Stromal cell of bone marrow (primary cell): ENCODE measurements at places on chromosomes 1 and 21.

DNA sequence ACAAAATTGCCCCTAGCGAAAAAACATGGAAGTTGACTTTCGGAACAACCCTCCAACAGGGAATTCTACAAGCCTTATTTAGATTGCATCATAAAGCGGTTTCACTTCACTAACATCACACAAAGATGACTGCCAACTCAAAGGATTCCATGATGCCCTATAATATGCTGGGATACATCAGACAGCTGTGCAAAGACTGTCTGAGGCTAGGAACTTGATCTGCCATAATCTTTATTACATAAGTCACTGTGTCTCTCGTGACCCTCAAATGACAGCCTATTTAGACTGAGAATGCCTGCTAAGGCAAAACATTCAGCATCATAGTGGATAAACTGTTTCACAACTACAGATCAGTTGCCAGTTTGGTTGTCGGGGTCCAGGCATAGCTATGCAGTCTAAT, 23.8 kb downstream of the FH start:
- DNase-seq: no peak

- peak; percentile 71 for DNase-seq
Observed at GRCh38 chr1:37509181-37509580, 5.4 kb downstream of the MEAF6 start.

DNA sequence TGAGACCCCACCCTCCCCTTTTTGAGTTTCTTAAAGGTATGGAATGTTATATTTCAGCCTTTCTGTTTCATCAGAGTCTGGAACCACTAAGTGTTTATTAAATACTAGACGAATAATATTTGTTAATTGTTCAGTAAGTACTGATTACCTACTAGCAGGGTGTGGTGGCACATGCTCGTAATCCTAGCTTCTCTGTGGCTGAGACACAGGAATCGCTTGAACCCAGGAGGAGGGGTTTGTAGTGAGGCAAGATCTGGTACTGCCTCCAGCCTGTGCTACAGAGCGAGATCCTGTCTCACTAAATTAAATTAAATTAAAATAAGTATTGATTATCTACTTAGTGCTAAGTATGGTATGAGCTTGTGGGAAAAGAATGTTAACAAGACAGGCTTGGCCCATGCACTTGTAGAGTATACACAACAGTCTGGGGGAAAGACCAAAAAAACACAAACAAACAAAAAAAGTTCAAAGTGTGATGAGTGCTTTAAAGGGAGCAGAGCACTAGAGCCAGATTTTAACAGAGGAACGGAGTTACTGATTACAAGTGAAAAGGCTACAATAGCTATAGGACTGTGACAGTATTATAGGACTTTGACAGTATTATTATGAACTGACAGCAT, 2.4 kb downstream of the CEPT1 start:
- DNase-seq: no peak

- peak; percentile 9 for DNase-seq
Observed at GRCh38 chr21:30257773-30258172, 25.0 kb downstream of the KRTAP24-1 start.

DNA sequence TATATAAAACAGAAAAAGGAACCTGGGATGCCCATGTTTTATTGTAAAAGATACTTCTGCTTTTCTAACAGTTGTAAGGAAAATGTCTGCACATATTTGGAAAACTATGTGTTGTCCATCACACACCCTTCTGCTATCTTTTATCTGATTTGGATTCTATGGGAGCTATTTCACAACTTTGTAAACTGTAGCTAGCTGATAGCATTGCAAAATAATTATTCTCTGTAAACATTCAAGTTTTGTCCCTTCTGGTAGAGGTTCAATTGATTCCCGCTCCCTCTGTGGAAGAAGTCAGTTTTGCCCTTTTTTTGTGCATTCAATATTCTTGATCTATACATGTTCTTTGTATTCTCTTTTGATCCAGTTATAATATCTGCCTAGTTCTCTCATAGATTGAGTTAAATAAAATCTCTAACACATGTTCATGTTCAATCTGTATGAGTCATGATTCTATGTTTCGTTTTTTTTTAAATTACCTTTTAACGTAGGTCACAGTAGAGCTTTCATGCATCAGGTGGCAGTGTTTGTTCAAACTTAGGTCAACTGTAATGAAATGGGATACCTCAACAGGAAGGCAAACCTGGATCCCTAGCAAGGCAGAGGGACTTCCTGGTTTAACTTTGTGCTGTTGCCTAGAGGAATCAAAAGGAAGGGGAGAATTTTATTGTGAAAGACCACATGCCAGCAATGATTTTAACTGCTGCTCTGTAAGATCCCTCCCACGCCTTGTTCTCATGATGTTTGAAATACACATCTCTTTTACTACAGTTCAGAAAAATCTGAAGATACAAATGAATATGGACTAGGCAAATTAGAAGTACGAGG, 26.0 kb upstream of the BCL9 start:
- no peak for DNase-seq

- DNase-seq: peak; percentile 98
Observed at GRCh38 chr21:33976082-33977016, 60.7 kb upstream of the ATP5PO start.

DNA sequence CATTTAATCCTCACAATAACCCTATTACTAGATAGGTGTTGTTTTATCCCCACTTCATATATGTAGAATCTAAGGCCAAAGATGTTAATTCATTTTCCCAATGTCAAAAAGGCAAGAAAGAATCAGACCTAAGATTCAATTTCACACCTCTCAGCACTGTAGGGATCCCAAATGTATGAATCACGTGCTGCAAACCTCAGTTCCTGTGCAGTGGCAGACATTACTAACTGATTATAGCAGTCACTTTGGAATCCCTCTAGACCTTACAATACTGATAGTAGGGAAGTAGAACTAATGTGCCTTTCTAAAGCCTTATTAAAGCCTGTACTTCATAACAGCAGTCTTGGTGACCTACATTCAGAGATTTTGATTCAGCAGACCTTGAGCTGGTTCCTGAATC, 2.3 kb downstream of the C1orf87 start:
- no peak for DNase-seq

GRCh38 chr1:110198746-110199145, 11.4 kb upstream of the KCNC4 start:
- DNase-seq: no peak

- DNase-seq: no peak
Observed at GRCh38 chr1:38815903-38816627, 43.5 kb downstream of the RRAGC start.

DNA sequence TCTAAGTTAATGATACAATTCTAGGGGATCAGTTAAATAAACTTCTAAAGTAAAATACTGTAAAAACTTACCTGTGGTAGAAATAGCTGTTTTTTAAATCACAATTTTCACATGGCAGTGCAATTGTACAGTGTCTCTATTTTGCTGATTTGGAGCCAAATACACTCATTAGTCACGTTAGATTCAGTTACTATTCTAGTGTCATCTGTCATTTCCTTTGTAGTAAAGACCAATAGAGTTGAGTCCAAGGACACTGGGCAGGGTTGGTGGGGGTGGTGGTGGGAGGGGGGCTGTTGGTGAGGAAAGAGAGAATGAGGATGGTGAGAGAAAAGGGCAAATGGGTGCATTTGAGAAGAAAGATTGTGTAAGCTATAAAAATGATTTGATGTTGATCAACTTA, 33.6 kb downstream of the CD55 start:
- DNase-seq: no peak

DNA sequence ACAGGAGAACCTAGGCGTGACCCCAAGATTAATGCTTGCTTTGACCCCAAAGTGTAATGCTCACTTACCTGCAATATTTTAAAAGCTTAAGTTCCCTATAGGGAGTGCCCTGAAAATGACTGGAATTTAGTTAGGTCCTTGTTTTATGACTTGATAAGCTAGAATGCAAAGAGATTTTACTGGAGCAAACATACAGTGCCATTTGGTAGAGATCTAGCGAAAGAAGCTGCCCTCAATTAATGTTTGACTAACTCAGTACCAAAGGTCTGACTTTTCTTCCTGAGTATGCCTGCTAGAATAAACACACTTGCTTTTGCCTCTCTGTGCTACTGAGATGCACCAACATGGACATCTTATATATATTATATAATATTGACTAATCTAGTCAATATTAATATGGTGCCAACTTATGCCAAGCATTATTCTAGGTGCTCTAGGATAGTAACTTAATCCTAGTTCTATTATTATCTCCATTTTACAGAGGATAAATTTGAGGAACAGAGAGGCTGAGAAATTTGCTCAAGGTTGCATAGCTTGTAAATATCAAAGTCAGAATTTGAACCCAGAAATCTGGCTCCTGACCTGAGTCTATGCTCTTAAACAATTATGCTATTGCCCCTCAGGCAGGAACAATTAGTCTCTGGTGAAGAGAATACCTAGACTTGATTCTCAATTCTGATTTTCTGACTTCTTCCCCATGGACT, 18.2 kb downstream of the S100A10 start:
- no peak for DNase-seq

DNA sequence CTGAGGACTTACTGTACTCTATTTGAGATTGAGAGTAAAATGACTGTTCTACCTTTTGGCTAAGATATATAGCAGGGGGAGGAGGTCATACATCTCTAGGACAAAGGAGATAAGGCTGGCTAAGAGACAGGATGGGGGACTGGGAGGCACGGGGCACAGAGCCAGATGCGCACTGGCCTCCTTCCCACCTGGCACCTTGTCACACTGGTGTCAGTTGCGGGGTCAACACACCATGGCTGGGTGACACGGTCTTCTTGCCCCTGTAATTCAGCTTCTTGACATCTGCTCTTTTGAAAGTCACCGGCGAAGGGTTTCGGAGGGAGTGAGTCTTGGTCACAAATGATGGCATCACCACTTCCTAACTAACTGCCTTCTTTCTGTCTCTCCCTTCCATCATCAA, 177.3 kb downstream of the ZSCAN20 start:
- no peak for DNase-seq

DNA sequence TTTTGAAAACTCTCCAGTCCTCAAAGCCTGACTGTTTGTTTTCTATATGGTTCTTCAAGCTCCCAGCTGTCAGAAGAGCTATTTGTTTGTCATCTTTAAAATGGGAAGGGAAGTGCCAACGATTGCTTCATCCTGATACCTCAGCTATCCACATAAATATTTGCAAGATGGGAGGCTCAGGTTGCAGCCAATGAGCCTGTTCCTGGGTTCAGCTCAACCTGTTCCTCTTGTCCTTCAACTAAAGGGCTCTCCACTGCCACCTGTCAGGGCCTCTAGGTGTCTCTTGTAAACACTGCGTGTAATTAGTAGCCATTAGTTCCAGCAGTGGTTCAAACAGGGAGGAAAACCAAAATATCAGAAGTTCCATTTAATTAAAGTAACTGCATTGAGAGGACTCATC, 445.1 kb downstream of the AJAP1 start:
- no peak for DNase-seq

DNA sequence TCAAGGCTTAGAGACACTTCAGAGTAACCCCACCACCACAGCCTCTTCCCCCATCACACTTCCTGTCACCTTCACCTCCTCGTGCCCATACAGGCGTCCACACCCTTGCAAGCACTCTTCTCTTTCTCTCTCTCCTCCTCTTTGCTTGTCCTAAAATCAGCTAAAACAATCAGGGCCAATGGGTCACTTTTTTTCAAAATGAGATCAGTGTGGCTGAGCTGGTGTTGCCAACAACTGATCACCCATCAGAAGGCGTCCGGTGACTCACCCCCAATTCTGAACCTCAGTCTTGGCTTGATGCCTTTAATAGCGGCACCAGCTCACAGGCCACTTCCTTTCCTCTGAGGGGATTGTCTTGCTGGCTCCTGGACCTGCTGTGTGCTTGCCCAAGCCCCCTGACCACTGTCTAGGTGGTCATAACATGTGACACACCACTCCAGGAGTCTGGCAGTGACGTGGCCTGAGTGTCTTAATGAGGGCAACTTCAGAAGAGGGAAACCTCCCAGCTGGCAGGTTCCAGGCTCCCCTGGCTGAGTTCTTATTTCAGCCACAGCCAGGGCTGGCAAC, 1.6 kb downstream of the DRAXIN start:
- DNase-seq: peak; percentile 87

DNA sequence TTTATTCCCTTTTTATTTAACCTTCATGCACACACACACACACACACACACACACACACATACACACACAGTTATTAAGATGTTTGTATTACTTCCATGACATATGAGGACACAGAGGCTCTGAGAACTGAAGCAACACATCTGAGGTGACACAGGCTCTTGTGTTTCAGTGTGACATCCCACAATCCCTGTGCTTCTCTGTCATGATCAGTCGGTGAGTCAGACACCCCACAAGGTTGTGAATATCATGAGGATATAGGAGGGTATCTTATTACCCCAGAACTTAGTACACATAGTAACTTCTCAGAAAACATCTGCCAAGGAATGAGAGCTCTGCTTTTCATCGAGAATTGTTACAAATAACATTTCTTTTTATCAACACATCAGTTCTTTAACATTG, 459.3 kb downstream of the PLPP3 start:
- DNase-seq: no peak

DNA sequence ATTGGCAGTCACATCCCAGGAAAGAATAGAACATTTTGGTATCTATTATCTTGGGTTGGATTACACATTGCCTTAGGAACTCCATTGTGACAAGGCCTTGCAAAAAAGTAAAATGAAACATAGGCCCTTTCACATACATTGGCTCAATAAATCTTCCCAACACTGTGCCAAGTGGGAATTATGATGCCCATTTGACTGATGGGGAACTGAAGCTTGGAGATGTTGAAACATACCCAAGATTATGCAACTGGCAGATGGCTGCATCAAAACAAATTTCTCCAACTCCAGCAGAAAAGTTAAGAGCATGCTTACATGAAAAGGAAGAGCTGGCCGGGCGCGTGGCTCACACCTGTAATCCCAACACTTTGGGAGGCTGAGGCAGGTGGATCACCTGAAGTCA, 26.9 kb downstream of the PLEKHO1 start:
- no peak for DNase-seq

DNA sequence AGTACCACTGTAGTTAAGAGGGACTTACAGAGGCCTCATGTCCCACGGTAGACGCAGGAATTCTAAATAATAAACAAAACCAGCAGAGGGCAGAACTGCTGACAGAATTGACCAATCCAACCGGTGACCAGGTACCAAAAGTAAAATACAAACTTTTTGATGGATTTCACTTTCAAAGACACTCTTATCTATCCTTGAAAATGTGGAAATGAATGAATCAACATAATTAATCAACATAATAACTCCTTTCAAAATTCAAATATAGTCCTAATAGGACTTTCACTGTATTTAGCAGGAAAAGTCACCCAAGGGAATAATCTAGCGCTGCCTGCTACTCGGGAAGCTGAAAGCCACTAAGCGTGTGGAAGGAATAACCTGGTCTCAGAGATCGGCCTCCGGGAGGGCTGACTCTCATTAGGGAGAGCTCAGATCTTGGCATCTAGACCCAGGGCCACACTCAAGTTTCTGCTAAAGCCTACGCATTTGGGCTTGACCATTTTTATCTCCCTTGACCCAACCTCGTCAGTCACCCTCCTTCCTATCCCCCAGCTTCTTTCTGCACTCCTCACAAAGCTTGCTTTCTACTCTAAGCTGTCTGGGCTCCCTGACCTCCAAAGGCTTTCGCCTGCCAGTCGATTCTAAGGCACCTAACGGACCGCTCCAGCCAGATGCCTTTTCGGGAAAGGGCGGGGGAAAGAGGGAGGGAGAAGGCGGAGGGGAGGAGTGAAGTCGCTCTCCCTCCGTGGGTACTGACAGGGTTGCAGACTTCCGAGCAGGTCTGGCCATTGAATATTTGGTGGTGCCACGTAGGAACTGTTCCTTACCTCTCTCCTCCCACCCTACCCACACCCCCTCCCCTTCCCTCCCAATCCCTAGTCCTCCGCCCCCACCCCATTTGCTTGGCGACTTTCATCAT, 1.6 kb downstream of the COL11A1 start:
- peak; percentile 28 for DNase-seq

- no peak for DNase-seq
Observed at GRCh38 chr1:1763657-1764621, 14.3 kb downstream of the NADK start.
